ENCODE measurements at places on chromosomes 7 and 10. TPM values are rescaled to one million over a fixed set of nuclear protein-coding genes. Genes with fewer than 3 reads are reported as not detected.

DNA sequence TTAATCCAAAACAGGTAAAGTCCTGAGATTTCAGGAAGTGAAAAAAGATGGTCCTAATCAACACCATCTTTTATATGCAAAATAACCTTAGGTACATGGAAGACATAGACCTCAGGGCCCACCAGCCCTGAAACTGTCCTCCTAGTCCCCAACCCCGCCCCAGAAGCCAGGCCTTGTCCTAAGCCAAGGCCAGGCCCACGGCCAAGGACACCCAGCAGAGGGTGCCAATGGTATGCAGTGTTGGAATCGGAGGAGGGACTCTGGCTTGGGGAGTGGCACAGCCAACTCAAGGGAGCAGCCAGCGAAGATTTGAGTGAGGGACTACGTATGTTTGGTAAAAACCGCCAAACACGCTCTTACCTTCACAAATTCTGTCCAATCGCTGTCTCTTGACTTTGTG lies 96.7 kb downstream of the ZRANB1 start:
- DNase-seq, result no peak

GRCh38 chr7:77827999-77828398 lies 29.4 kb downstream of the PHTF2 start:
- DNase-seq, result no peak

GRCh38 chr7:1011297-1012003 lies 28.5 kb downstream of the CYP2W1 start:
- DNase-seq, result no peak

- DNase-seq, result no peak
Observed at GRCh38 chr7:56110611-56111010, 4.3 kb upstream of the CHCHD2 start.

GRCh38 chr7:99122762-99123161 lies 21.1 kb downstream of the SMURF1 start:
- DNase-seq, result no peak

- no peak for DNase-seq
Observed at GRCh38 chr10:126049759-126050700, 153.7 kb downstream of the FANK1 start.

- DNase-seq, result no peak
Observed at GRCh38 chr7:31688996-31689395, 2.0 kb downstream of the PPP1R17 start.

DNA sequence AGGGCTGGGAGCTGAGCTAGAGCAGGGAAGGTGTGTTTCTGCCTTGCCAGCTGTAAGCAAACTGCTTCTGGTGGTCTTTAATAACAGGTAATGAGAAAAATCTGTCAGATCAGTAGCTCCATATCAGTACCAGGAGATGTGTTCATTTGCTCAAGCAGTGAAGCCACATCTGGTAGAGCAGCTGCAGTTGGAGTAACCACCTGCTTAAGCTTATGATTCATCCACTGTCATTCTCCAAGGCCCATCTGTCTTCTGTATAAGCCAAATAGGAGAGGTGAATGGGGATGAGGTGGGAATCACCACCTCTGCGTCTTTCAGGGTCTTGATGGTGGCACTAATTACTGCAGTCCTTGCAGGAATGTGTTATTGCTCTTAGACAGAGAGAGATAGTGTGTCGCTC lies 18.4 kb upstream of the COBL start:
- no peak for DNase-seq

GRCh38 chr7:53229202-53229601 lies 193.8 kb downstream of the POM121L12 start:
- DNase-seq, result no peak

DNA sequence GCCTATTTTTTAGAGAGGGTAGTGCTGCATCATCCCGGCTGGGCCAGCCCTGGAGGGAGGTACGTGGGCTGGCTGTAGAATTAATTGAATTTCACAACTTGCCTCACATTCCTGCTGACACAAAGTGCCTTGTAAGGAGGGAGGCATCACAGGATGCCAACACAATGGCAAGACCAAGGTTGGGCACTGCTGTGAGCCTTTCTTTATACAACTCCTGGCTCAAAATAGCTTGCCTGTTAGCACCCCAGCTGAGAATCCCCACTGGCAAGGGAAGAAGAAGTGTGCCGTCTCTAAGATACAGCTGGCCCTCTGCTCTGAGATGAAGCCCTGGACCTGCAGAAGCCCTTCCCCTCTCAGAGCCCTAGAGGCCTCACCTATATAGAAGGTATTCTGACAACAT lies 873.9 kb downstream of the GRID1 start:
- DNase-seq, result no peak

DNA sequence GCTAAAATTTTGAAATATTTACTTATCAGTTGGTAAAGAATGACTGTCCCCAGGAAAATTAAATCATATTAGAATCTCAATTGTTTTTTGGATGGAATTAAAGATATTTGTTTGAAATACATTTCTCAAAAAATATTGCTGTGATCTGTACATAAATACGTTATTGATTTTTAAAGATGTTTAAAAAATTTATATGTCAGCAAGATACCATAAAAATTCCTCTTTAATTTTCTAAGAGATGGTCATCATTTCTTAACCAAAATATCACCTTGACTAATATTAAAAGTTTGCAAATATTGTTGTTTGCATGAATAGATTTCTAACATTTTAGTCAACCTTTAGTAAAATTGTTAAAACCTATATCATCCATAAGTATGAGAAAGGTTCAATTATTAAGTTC lies 147.4 kb upstream of the WNT16 start:
- DNase-seq, result no peak

- no peak for DNase-seq
Observed at GRCh38 chr7:120805636-120806388, 52.1 kb downstream of the TSPAN12 start.

CDC14C gene
- total RNA-seq, result not detected

STX1A gene
- 17.2 TPM for total RNA-seq

FAM24A gene
- total RNA-seq, result not detected

RFC2 gene
- total RNA-seq, result 14.5 TPM

CREB5 gene
- 23.1 TPM for total RNA-seq
